ENCODE measurements at places on chromosomes 4 and X. TPM values are rescaled to one million over a fixed set of nuclear protein-coding genes. Genes with fewer than 3 reads are reported as not detected.

The IBSP gene
- polyA plus RNA-seq, result not detected

The ITGB1BP2 gene
- not detected for polyA plus RNA-seq

The DCAF4L1 gene
- 0.08 TPM for polyA plus RNA-seq

The DHRSX gene
- polyA plus RNA-seq, result 36.4 TPM

The NALF2 gene
- not detected for polyA plus RNA-seq

The PTTG2 gene
- polyA plus RNA-seq, result not detected

The ADH1A gene
- polyA plus RNA-seq, result not detected

The TECRL gene
- polyA plus RNA-seq, result not detected

The DUSP21 gene
- not detected for polyA plus RNA-seq

The C1QTNF7 gene
- not detected for polyA plus RNA-seq

The JAKMIP1 gene
- polyA plus RNA-seq, result 6.5 TPM

The CSAG1 gene
- not detected for polyA plus RNA-seq

The MAGEA8 gene
- polyA plus RNA-seq, result not detected

The STATH gene
- polyA plus RNA-seq, result not detected

The PAGE4 gene
- polyA plus RNA-seq, result not detected

The TMEM255A gene
- polyA plus RNA-seq, result 4.0 TPM

The PCGF3 gene
- 7.5 TPM for polyA plus RNA-seq

The CDX4 gene
- polyA plus RNA-seq, result not detected

The CYTL1 gene
- 3.4 TPM for polyA plus RNA-seq

The HELT gene
- polyA plus RNA-seq, result not detected

The GLOD5 gene
- polyA plus RNA-seq, result not detected

The CLCN4 gene
- polyA plus RNA-seq, result 0.69 TPM

The TSPAN6 gene
- polyA plus RNA-seq, result 0.64 TPM

The PRSS12 gene
- not detected for polyA plus RNA-seq

The PRRG3 gene
- polyA plus RNA-seq, result not detected

The UGT2B11 gene
- not detected for polyA plus RNA-seq

The TXK gene
- 176 TPM for polyA plus RNA-seq

The BEX1 gene
- polyA plus RNA-seq, result not detected

The ARMCX5 gene
- 8.3 TPM for polyA plus RNA-seq

All from immature natural killer cell (primary cell).